ENCODE measurements at places on chromosomes 1 and 21.

DNA sequence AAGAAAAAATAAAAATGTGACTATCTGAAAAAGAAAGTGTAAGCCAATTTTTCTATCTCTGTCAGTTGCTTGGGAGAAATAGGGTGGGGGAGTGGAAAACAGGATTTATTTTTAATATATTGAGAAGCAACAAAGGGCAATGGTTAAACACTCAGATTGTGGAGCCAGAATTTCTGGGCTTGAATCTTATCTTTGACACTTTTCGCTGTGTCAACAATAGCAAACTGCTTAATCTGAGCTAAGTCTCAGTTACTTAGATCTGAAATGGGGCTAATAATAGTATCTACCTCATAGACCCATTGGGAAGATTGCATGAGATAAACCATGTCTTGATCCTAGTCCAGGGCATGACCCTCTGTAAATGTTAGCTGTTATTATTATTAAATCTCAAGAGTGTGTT lies 468.1 kb downstream of the ADGRL2 start:
- DNase-seq = no peak

DNA sequence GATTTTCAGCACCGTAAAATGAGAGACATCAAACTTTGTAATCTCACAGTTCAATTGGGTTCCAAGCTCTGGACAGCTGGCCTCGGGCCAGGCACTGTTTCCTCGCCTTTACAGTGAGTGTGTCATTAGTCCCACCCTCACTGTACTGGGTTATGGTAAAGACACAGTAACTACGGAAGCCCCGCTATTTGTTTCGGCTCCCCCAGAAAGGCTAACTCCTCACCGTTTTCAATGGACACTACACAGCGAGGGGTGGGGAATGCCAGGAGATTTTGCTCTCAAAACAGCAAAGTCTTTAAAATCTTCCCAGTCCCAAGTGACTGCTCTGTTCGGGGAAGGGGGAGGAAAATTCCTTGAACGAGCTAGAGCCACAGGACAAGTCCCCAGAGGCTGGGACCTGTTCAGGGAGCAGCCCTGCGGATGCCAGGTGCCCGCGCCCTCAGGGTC lies 757 bp upstream of the SPSB1 start:
- no peak for DNase-seq

DNA sequence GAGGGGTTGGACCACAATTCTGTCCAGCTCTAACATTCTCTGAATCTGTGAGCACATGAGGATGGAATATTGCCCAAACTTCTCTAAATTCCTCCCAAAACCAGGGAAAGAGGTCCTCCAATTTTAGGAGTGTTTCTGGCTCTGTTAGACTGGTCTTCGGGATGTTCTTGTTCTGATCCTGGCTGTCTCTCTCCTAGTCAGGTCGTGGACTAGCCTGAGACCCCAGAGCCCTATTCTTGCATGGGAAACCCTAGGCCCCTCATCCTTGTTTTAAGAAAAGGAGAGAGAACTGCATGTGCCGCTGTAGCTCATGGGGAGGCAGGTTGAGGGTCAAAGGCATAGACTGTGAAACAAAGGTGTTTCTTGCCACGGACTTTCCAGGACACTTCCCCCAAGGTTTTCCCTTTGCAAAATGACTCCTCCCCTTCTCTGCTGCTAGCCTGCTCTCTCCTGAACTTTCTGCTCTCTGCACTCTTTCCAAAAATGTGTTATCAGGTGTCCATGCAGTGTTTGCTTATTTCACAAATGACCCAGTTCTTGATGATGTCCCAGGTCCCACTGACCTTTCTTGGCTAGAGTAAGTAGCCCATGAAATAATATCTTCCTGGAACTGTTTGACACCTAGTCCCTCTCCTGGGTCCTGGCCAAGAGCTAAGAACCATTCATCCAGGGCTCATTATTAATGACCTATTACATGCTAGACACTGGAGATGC lies 29.3 kb upstream of the RD3 start:
- no peak for DNase-seq

- no peak for DNase-seq
Measured at GRCh38 chr1:92969517-92969916, 8.3 kb upstream of the DIPK1A start.

DNA sequence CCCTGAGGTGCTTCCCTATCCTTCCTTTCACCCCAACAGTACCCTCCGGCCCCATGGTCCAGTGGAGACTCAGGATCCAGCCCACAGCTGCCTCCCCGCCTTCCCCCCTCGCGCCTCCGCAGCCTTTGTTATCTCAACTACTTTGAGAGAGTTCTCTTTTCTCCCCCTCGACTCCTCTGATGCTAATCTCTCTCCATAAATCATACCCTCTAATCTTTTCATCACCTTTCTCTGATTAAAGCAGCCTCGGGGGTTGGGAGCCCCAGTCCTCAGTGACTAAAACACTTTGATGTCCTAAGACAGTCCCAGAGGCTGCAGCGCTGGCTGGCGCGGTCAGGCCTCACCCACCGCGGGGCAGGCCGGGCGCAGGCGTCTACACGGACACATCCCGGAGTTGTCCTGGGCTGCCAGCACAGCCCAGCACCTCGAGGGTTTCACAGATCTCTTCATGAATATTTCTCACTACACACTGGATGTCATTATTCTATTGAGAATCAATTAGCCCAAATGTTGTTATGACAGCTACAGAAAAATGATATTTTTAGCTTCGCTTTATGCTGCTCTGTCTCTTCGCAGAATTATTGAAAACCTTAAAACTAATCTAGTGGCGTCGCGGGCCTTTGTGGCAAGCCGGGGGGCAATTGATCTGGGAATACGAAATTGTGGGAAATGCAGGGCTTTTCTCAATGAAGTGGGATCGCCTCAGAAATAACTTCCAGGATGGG lies 289.5 kb downstream of the RRAGC start:
- no peak for DNase-seq

DNA sequence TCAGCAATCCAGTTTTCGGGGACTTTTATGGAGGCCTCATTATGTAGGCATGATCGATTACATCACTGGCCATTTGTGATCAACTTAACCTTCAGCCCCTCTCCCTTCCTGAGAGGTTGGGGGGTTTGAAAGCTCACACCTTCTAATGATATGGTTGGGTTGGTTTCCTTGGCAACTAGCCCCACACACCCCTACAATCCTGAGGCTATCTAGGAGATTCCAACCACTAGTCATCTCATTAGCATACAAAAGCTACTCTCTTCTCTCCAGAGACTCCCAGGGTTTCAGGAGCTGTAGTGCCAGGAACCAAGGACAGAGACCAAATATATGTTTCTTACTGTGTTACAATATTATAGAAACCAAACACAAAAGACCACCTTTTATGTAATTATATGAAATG lies 35.2 kb upstream of the ZNF326 start:
- no peak for DNase-seq

DNA sequence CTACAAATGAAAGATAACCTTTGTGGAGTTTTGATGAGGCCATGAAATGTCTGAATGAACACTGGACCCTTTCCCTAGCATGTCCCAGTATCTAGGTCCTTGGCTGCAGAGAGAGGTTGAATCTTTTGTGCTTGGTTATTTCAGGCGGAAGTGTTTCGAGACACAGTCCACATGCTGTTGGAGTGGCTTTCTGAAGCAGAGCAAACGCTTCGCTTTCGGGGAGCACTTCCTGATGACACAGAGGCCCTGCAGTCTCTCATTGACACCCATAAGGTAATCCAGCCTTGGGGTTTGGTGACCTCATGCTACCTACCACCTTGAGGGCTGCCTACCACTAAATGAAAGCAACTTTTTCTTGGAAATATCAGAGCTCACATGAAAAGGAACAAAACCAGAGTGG lies 38.9 kb upstream of the BMP8A start:
- no peak for DNase-seq

GRCh38 chr1:46623743-46624644 lies 7.4 kb upstream of the MOB3C start:
- no peak for DNase-seq

- peak; percentile 5 for DNase-seq
Measured at GRCh38 chr21:45378258-45378966, 26.6 kb upstream of the COL18A1 start.

- DNase-seq = no peak
Measured at GRCh38 chr1:233656687-233657086, 42.8 kb downstream of the KCNK1 start.

DNA sequence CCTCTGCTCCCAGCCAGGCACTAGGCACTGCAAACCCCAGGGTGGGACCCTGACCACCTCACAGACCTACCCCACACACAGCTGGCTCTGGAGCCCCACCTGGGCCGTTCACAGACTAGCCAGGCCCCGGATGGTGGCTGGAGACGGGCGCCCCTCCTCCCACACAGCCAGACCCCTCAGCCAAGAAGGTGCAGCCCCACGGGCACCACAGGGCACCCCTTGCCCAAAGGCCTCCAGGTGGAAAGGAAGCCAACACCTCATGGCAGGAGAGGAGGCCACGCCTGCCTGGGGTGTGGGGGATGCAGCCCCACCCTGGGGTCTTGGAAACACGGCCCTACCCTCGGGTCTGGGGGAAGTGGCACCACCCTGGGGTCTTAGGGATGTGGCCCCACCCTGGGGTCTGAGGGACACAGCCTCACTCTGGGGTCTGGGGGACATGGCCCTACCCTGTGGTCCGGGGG lies 44.6 kb downstream of the WNT9A start:
- DNase-seq = no peak

DNA sequence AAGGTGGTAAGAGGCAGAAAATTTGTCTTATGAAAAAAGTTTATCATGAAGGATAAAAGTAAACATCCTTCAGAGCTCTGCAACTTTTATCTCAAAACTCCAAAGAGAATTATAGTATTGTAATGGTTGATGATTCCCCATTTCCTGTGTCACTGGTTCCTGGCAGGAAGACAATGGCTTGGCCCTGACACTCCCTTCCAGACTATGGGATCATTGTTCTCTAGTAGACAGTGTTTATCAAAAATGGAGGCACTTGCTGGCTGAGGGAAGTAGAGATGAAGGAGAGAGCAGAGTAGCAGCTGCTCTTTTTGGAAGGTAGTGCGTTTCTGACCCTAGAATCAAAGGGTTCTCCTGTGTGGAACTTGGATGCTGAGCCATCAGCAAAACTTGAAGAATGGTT lies 145.9 kb upstream of the ATP1B1 start:
- DNase-seq = no peak

GRCh38 chr1:57467830-57468229 lies 44.0 kb upstream of the DAB1 start:
- DNase-seq = no peak

DNA sequence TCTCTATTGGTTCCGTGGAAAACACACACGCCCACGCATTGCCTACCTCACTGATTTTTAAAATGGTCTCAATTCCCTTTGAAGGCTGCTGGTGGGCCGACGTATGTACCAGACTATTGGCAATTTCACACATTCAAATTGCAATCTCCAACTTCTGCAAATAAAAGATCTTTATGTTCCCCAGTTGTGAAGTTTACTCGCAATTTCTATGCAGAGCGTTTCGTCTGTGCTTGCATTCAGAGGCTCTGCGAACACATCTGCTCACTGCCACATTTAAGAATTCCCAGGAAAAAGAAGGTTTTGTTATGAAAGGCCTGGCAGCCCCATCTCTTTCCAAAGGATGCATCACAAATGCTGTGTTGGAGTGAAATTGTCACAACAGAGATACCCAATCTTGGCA lies 288.0 kb upstream of the KAZN start:
- no peak for DNase-seq

- DNase-seq = no peak
Measured at GRCh38 chr1:228830954-228831481, 95.7 kb downstream of the RHOU start.

GRCh38 chr21:25898671-25899070 lies 163.9 kb downstream of the GABPA start:
- no peak for DNase-seq

DNA sequence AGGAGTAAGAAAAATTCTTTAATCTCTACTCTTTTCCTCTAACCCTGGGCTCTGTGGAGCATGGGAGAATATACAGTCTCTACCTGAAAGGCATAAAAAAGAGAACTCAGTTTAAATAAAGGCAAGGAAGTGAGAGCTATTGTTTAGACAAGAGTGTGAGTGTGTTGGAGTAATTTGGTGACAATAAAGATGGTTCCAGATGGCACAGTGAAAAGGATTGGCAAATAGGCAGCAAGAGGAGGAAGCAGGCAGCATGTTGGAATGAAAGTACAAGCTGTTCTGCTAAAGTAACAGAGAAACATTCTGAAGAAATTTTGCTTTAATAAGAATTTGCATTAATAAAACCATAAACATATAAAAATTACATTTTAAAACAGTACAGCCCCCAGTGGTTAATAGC lies 163.4 kb downstream of the DNM3 start:
- no peak for DNase-seq

DNA sequence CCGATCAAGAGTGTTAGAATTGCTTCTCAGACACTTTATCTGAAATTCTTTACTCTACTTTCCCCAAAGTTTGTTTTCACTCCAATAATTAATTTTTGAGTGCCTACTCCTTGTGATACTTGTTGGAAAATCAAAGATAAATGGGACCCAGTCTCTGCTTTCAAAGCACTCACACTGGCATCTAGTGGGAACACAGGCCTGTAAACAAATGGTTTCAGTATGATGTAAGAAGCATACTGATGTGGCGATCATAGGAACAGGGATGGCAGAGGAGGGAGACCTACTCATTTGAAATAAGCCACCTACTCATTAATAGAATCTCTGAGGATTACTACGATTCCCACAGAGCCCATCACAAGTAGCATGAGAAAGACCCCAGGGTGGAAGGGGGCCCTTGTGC lies 273.7 kb upstream of the ST6GALNAC5 start:
- no peak for DNase-seq

DNA sequence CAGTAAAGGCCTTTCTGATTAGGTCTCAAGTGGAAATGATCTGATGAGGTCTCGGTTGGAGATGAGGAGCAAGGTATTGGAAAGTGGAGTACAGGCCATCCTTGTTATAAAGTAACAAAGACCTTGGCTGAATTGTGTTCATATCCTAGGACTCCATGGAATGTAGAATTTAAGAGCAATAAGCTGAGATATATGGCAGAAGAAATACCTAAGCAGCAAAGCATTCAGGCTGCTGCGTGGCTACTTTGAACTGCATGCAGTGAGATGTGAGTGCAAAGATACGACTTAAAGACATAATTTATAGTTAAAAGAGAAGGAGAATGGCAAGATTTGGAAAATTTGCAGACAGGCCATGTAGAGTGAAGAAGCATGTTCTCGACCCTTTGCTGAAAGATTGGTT lies 11.2 kb upstream of the XPR1 start:
- DNase-seq = no peak

- DNase-seq = no peak
Measured at GRCh38 chr1:26112407-26112775, 767 bp downstream of the PDIK1L start.

GRCh38 chr1:40780678-40781607 lies 2.6 kb upstream of the KCNQ4 start:
- no peak for DNase-seq

GRCh38 chr21:37410639-37411038 lies 44.1 kb downstream of the DYRK1A start:
- no peak for DNase-seq

DNA sequence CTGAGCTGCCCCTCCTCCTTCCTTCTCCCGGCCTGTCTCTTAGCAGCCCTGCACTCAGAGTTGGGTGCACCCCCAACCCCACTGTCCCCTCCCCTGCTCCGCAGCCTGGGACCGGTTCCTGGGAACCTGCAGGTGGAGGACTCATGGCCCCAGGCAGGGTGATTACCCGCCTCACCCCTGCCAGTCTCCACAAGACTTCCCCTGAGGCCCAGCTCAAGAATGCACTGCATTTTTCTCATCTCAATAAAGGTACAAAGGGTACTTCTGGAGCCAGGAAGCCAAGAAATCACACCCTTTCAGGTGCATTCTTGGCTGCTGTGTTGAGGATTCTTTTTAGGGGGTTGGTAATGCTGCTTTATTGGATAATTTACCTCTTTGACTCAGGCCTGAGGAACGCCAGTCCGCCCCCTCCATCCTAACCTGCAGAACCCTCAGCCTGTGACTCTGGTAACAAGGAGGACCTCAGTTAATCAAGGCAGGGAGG lies 126.3 kb upstream of the TMPRSS2 start:
- no peak for DNase-seq

Measured in activated naive CD4-positive, alpha-beta T cell treated with anti-CD3 and anti-CD28 coated beads, Interleukin-2, amount 50 U/mL, for 16 hours (primary cell).